HEK293T (cell line): ENCODE measurements at places on chromosomes 1 and 21.
A peak's percentile ranks its signal among the peaks of the same experiment; 100 is the strongest.

DNA sequence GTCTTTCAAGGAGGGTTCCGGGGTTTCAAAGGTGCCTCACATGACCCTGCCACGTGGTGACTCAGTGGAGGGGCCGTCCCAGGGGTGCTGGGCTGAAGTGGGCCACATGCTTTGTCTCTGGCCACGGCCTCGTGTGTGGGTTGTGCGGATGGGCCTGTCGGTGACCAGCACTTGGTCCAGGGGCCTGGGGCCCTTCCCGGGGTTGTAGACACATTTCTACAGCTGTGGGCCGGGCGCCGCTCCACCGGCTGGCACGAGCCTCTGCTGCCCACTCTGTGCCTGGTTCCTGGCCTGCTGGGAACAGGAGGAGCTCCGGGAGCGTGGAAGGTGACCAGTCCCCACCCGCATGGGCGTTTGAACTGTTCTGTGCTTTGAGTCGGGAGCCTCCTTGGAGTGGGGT, 75.4 kb upstream of the TTC34 start:
- no peak for DNase-seq

GRCh38 chr1:94142583-94142982, 21.6 kb upstream of the ABCA4 start:
- no peak for DNase-seq

- DNase-seq, result no peak
Observed at GRCh38 chr1:11352816-11353799, 80.1 kb downstream of the UBIAD1 start.

- no peak for DNase-seq
Observed at GRCh38 chr1:18881642-18882431, 20.5 kb downstream of the ALDH4A1 start.

- DNase-seq, result no peak
Observed at GRCh38 chr1:23625929-23626535, 65.6 kb upstream of the RPL11 start.

DNA sequence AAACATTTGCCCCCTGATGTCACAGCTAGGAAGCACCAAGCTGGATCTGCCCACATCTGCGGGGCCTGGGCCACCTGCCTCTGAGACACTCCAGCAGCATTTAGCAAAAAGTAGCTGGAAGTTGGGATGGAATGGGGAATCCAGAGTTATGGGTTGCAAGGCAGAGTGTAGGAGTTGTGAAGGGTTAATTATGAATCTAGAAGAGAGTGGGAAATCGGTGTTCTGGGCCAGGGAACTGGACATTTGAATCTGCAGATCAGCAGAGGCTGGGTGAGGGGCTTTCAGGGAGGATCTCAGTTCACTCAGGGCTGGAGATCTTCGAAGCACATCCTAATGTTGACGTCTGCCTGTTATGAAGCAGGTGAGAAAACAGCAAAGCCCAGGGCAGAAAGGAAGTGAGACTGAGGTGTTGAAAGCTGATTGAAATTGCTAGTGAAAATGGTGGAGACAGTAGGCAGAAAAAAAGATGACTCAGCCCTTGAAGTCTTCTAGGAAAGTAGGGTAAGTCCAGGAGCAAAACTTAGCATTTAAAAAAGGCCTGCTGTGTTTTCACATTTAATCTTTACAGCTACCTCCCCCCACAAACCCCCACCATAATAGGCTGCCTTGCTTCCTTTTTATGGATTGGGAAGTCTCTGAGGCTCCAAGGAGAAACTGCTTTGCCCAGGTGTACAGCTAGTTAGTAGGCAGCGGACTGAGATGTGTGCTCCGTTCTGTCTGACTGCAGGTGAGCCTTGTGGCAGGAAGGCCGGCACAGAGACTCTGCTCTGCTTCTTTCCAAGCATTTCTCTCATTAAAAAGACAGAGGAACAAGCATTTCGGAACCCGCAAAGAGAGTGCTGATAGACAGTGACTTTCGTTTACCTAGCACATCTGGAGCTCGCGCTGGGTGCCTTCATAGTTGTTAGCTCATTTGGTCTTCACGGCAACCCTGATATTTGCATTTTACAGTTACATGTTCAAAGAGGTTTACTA, 7.2 kb downstream of the VANGL1 start:
- DNase-seq, result no peak

- DNase-seq, result no peak
Observed at GRCh38 chr1:33418811-33419210, 12.1 kb downstream of the PHC2 start.

- DNase-seq, result peak; percentile 75
Observed at GRCh38 chr1:236868625-236869467, 73.8 kb downstream of the MTR start.

GRCh38 chr1:245226203-245226499, 71.4 kb downstream of the KIF26B start:
- DNase-seq, result no peak

DNA sequence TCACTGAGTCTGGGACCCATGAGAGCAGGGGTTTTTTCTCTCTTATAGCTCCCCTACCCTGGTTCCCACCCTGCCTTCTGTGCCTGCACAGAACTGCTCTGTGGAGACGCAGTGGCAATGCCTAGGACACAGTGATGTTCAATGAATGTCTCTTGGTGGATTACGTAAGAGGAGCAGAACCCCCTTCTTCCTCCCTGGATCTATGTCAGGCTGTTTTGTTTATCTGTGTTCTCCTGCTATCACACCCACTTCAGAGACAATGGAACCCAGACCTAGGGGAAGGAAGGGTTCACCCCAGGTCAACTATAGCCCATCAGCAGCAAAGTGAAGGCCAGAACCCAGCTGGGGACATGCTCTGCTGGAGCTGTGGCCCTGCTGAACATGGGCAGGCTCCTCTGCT, 2.0 kb downstream of the HPCAL4 start:
- no peak for DNase-seq

- no peak for DNase-seq
Observed at GRCh38 chr1:181779343-181779742, 282.2 kb downstream of the ZNF648 start.

GRCh38 chr1:89277725-89278124, 5.1 kb upstream of the GBP5 start:
- no peak for DNase-seq

- DNase-seq, result no peak
Observed at GRCh38 chr1:22613951-22614350, 22.5 kb upstream of the C1QA start.

DNA sequence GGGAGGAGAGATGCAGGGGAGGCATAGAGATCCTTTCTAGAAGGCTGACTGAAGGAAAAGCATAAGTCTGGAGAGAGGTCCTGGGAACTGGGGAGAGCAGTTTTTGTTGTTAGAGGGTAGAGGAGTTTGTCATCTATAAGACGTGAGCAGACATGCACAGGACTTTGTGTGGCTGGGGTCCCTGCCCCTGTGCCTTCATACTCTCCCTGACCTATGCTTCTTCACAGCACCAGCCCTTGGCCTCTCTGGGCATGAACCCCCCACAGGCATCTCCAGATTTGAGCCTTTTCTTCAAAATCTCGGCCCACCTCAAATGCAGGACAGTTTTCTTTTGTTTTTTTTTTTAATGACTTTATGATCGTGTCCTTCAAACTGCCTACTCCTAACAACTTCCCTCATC, 79.9 kb downstream of the EVA1C start:
- no peak for DNase-seq

GRCh38 chr1:21721295-21721985, 52.3 kb upstream of the RAP1GAP start:
- no peak for DNase-seq

DNA sequence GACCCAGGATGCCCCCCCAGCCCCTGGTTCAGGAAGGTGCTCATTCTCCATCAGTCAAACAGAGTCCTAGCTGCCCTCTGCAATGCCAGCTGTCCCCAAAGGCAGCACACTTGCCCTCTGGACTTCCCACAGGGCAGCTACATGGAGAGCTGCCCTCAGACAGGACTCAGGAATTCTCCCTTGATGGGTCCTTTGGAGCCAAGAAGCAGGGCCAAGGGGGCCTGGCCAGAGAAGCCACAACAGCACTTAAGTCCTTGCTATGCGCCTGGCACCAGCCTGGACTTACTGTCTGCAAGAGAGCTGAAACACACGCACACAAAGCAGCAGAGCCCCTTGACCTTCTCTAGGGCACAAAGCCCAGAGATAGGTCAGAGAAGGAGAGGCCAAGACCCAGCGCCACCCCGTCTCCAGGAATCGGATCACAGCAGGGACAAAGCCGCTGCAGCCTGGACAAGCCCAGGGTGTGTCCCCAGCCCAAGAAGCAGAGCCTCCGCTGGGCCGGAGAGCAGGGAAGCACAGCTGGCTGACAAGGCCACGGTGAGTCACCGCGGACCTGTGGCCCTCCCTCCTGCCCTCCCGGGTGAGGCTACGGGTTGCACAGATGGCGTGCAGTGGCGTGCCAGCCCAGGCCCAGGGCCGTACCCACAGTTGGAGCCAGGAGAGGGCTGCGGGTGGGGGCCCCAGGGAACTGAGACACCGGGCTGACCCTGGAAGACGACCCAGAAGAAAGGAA, 1.7 kb downstream of the WNT9A start:
- DNase-seq, result no peak

- no peak for DNase-seq
Observed at GRCh38 chr1:14039582-14040430, 339.8 kb downstream of the PRDM2 start.

GRCh38 chr1:100265931-100266740, at the start of gene RTCA:
Gene RTCA (plus strand): TSS chr1:100266216. CDS start chr1:100266376, 160 bp downstream.
- DNase-seq, result peak; percentile 99

DNA sequence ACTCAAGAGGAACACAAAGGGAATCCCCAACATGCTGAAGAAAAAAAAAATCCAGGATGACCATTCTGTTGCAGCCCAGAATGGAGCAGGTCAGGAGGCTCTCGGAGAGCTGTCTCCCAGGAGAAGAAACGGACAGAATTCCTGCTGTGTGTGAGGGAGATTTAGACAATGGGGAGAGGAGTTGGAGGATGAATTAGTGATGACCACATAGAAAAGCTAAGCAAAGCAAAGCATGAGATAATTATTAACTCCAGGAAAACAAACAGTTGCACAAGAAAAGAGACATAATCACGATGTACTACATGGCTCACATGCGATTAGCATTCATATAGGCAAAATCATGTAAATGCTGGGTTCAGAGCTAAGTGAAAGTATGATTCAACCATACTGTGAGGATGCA, 61.1 kb upstream of the SMYD2 start:
- no peak for DNase-seq

DNA sequence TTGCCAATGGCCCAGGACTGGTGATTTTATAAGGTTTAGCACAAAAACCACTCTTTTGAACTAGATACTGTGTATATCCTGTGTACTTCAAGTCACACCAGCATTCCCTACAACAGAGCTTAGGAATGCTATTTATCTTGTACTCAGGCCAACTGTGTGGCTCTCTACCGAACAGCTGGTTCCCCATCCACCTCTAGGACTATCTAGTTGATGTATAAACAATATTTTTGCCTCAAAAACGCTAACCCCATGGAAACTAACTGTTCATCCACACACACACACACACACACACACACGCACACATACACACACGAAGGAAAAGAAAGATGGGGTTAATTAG, 28.7 kb upstream of the SLC45A3 start:
- no peak for DNase-seq

- DNase-seq, result no peak
Observed at GRCh38 chr1:66607458-66607857, 73.5 kb downstream of the SGIP1 start.

GRCh38 chr1:95584315-95584714, 350.3 kb downstream of the RWDD3 start:
- DNase-seq, result no peak
